ENCODE measurements at places on chromosomes 11 and 22.

GRCh38 chr11:102061276-102061675, 14.0 kb downstream of the CFAP300 start:
- DNase-seq = no peak

GRCh38 chr11:73716153-73717056, 44.5 kb downstream of the RAB6A start:
- no peak for DNase-seq

DNA sequence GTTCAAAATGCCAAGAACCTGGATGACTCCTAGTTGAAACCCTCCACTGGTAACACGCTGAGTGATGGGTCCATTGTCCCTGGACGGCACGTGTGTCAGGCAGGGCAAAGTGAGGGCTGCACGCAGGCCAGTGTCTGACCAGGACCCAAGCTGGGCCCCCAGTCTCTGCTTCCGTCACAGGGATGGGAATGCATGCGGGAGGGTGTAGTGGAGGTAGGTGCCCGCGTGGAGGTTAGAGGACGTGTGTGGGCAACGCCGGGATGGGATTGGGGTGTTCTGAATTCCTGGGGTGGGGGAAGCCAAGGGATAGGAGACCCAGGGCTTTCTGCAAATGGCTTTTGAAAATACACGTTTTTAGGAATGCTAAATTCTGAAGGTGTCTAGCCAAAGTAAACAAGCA, 943.3 kb downstream of the BRD1 start:
- no peak for DNase-seq

GRCh38 chr11:29783506-29783905, 233.3 kb downstream of the KCNA4 start:
- no peak for DNase-seq

GRCh38 chr11:24422376-24422775, 74.5 kb upstream of the LUZP2 start:
- DNase-seq = no peak

- no peak for DNase-seq
Observed at GRCh38 chr22:47392729-47393128, 630.3 kb downstream of the TBC1D22A start.

DNA sequence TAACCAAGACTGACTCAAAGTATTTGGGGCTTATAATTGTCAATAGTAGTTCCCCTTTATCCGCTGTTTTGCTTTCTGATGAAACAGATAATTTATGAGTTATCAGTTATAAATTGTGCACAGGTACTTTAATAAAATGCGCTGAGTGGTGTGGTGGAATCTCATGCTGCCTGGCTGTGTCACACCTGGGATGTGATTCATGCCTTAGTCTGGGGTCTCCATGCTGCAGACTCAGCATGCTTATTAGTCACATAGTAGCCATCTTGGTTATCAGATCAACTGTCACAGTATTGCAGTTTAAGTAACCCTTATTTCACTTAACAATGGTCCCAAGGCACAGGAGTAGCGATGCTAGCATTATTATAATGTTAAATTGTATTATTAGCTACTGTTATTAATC, 995.2 kb downstream of the NTM start:
- no peak for DNase-seq

GRCh38 chr11:70031631-70032469, 46.3 kb upstream of the ANO1 start:
- DNase-seq = no peak

DNA sequence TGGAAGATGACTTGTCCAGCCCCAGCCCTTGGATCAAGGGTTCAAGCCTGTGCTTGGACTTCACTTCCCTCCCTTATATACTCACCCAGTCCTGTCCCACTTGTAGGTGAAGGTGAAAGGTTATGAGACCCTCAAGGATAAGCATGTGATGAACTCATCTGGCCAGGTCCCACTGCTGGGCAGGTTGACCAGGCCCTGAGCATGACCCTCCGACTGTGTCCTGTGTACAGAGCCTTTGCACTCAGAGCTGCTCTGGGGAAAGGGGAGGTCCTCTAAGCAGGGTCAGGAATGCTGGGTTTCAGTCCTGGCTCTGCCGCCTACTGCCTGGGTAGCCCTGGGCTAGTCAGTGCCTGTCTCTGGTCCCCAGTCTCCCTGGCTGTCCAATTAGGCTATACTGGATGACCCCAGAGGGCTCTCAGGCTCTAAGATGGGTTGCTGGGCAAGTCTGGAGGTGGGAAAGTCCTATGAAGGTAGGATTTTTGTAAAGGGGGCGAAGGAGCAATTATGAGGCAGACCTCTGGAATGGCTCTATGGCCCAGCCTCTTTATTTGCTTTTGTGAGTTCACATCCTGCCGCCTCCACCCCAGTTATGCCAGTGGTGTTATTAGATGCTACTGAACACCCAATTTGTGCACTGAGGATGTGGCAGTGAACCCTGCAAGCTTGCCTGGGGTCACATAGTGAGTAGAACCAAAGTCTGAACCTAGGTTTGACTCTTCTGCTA, 14.1 kb downstream of the DGAT2 start:
- no peak for DNase-seq

- no peak for DNase-seq
Observed at GRCh38 chr11:93524858-93525257, 18.3 kb downstream of the SMCO4 start.

DNA sequence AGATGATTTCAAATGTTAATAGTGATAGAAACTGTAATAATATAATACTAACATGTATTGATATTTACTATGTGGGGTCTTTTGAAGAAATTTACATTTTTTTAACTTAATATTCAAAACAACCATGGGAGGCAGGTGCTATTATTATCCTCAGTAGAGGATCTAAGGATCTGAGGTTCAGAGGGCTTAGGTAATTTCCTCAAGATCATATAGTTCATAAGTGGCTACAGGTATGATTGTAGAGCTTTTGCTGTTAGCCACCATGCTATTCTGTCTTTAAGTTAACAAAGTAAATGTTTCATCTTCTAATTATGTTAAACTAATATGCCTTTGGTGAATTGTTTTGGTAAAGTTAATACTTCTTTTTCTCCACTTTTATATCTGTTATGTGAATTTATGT, 83.6 kb downstream of the PDE3B start:
- no peak for DNase-seq

- DNase-seq = no peak
Observed at GRCh38 chr11:7793233-7793632, 3.5 kb downstream of the OR5P2 start.

- no peak for DNase-seq
Observed at GRCh38 chr11:105137286-105137685, 2.3 kb downstream of the CARD18 start.

GRCh38 chr11:115263799-115264656, 240.2 kb downstream of the CADM1 start:
- DNase-seq = no peak

DNA sequence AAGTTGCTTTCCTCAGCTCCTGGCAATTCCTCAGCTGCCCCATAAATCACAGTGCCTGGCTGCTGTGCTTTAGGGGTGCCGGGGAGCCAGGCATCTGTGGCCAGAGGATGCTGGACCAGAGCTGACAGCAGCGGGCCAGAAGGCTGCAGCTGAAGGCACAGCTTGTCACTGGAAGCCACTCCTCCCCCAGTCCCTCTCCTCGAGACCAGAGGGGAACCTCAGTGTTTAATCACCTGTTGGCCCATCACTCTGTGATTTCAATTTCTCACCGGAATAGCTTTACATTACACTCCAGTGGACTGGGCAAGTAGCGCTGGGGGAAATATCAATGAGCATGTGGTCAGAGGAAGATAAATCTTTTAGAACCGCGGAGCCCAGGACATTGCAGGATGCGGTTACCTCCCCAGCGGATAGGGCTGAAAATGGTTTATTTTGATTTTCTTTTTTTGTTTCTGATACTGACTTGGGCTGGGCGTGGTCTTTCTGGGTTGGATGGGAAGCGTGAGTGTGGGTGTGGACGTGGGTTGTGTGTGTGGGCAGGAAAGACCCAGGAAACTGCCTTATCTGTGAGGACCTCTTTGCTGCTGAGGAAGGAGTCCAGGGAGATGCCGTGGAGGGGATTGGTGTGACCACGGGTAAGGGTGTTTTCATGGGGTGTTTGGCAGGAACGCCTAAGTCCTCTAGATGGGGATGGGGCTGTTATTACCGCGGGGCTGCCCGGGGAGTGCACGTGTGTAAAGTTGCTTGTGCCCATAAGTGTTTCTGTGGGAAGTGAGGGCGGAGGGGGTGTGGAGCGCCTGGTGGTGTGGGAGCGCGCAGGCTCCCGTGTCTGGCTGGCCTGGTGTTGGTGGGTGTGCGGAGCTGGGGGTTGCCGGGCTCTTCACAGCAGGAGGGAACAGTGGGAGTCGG, 4.0 kb downstream of the DAGLA start:
- no peak for DNase-seq

- no peak for DNase-seq
Observed at GRCh38 chr11:67387069-67387468, 4.7 kb upstream of the RAD9A start.

DNA sequence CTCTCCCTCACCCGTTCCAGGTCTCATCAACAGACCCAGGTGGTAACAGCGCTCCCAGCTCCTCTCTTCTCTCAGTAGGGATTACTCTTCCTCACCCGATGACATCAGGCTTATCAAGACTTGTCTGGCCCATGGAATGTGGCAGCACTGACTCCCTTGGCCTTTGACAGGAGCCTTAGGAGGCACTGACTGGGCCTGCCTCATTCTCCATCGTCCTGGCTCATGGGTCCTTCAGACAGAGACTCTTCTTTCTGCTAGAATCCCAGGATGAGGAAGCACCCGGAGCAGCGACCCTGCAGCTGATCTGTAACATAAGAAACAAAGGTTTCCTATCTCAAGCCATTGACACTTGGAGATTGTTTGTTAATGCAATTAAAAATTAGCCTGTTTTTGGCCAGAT, 1063.6 kb downstream of the TBC1D22A start:
- DNase-seq = no peak

DNA sequence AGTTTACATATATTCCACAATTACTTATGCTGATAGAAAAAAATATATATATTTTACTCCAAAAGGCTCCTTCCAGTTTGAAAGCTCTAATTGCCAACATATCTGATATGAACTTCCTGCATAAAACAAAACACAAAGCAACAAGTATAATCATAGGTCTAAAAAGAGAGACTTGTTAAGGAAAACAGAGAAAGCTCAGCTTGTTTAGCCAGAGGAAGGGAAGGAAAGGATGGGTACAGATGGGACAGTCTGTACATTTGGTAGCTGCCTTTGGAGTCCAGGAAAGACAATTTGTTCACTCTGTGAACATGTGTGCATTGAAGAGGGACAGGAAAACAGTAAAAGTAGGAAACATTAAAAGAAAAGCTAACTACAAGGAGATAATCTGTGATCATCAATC, 45.7 kb upstream of the AKIP1 start:
- no peak for DNase-seq

DNA sequence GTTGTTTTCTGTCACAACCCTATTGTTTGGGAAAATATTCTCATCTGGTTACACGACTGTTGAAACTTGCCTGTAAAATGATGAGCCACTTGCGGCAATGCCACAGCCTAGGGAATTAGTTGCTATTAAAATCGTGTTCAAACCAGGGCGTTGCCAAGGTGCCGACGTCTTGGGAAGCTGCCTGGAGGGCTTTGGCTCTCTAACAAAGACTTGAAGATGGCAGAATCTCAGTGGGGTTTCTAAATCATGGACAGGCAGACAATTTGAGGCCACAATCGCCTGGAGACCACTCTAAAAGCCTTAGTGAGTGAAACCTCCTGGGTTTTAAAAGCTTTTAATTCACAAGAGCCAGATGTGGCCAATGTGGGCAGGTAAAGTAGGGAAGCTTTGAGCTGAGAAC, 117.2 kb upstream of the BMAL1 start:
- no peak for DNase-seq

GRCh38 chr11:73645121-73645969, 1.0 kb upstream of the PLEKHB1 start:
- no peak for DNase-seq

DNA sequence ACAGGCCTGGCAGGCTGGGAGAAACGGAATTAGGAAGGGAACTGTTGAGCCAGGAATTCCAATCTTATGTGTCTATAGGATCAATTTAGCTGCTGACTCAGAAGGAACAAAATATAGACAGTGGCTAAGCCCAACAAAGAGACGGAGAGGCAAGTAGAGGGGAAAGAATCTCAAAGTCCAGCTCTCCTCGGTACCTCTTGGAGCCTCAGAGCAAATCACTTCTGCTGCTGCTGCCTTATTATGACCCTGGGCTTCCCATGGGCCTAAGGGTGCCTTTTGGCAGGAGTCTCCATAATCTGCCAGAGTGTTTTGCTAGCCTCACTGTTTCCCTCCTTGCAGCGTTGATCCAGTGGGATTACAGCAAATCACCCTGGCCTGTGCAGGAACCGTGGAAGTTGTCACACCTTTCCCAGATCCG, 31.7 kb downstream of the PAX6 start:
- no peak for DNase-seq

DNA sequence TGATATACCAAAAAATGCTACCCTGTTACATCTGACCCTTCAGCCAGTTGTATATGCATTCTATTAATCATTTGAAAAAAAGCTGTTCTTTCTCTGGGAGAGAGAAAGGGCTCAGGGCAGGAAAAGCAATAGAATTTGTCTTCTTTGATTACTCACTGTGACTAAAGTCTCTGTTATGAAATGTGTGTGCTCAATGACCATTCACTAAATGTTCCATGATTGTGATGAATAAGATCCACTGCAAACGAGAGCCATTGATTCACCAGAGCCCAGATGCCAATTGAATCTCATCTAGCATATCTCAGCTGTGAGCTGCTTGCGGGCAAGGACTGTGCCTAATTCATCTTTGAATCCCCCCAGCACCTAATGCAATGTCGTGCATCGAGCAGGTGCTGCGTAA, 184.3 kb downstream of the OPCML start:
- DNase-seq = no peak

GRCh38 chr11:2929531-2929949, 320 bp upstream of the PHLDA2 start:
- no peak for DNase-seq

DNA sequence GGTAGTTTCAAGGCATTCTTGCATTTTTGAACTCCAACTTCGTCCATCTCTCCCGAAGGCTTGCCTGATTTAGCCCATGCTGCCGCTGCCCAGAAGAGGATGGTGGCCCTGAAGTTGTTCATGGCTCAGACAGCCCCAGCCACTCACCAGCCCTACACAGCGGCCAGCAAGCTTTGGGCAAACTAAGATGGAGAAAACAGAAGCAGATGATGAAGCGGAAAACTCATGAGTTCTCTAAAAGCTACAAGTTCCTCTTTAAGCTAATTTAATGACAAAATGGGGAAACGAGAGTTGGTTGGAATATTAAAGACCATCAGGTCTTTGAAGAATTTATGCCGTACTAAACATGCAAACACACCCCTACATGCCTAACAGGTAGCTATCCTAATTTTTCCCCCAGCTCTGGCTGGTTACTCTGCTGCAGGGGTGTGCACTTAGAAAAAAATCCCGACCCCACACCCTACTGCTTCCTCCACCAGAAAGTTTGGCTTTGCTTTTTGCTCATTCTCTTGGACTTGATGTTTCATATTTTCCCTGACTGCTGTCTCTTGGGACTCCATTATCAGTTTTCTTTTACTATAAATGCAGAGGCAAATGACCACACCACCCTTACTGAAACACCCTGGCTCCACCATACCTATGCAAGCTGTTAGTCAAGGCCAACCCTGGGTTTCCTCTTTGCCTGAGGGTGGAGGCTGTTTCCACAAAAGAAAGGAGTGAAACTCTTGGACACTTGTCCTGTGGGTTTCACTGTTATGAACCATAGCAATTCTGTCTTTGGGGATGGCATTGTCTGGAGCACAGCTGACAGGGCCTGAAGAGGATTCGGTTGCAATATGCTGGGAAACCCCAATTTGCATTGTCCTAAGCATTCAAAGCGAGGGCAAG, at the start of gene MPEG1:
MPEG1 (minus strand) TSS at position 184 of the 888 bp plus-strand sequence; CDS start at position 122, 62 bp downstream.
- DNase-seq = no peak
